ENCODE measurements at places on chromosomes 11 and 22.

- no peak for DNase-seq
These were observed 137.0 kb downstream of the ATG16L2 start for GRCh38 chr11:72951193-72951592.

DNA sequence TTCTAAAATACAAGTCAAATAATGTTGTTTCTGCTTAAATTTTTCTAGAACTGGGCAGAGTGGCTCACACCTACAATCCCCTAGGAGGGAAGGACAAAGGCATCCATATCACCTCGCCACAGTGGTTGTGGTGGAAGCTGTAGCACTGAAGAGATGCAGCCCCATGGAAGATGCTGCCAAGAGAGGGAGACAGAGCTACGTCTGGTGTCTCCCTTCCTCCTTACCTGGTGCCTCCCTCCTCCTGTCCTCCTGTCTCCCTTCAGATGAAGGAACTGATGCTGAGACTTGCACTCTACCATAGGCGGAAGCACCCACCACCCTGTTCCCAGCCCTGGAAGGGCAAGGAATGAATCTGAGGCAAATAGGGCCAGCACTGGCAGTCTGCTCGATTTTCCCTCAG, 22.3 kb downstream of the MMP27 start:
- no peak for DNase-seq

- DNase-seq = no peak
These were observed 65.9 kb downstream of the ADAMTS15 start for GRCh38 chr11:130514316-130514715.

GRCh38 chr11:823441-824291, 4.1 kb upstream of the CRACR2B start:
- DNase-seq = no peak

DNA sequence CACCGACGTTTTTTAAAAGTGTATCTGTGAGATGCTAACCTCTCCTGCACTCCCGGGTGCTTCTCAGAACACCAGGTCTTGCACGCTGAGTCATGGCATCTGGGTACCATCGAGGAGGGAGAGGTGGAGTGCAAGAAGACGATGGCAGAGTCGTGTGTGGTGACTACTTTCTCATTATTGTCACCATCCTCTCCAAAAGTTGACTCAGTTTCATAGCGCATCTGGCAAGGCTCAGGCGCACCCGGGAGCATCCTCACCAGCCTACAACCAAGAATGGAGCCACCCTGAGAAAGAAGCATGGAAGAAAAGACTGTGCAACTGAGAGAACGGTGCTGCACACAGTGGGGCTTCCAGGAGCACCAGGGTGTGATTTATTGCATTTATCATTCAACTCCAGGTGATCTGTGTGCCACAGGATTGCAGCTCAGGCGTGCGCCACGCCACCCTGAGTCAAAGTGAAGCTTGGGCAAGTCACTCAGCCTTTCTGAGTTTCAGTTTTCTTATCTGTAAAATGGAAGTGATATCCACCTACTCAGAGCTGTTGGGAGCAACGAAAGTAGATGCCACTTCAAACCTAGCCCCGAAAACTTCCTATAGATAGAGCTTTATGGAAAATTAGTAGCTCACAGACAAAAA, 65.4 kb downstream of the LINC01488 start:
- DNase-seq = no peak

Data from activated CD4-positive, CD25-positive, alpha-beta regulatory T cell treated with anti-CD3 and anti-CD28 coated beads, Interleukin-2, amount 50 U/mL, for 16 hours (primary cell).